SK-N-SH (cell line): ENCODE measurements at places on chromosomes 11 and 22. TPM values are rescaled to one million over a fixed set of nuclear protein-coding genes. Genes with fewer than 3 reads are reported as not detected.

- H3K4me1 ChIP-seq: no peaks in the 10 kb centered on the region
- H3K27me3 ChIP-seq: no peaks in the 10 kb centered on the region
- no peak overlapping the region for H3K4me3 ChIP-seq
Measured at GRCh38 chr11:70734911-70735310, 336.6 kb downstream of the CTTN start.

Gene RASGRP2
- polyA plus RNA-seq: 1.6 and 2.2 TPM in 2 replicates

- no peak for DNase-seq
- peaks cover 3% of the 10 kb centered on the region for H3K36me3 ChIP-seq
- H3K27me3 ChIP-seq: no peaks in the 10 kb centered on the region
- H3K4me1 ChIP-seq: no peaks in the 10 kb centered on the region; the same call in 1 of the 2 replicates
Measured at GRCh38 chr22:28604966-28605761, 74.5 kb downstream of the TTC28 start.

DNA sequence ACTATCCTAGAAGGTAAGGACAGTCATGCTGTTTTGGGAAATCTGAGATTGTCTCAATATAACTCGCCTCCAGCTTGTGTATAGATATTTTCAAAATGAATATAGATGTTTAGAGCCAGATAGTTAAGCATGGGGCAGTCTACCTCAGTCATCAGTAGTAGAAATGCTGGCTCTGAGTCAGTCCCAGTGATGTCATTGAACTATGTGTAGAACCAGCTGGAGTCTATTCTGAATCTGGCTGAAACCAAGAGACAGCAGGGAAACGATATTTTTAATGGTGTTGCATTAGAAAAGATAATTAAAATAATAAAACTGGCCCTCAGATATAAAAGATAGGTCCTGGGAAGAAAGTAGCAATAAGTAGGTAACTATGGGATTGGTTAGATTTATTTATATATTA is 25.9 kb downstream of the PIWIL4 start:
- DNase-seq: no peak
- H3K27me3 ChIP-seq: no peaks in the 10 kb centered on the region
- H3K4me3 ChIP-seq: no peak overlapping the region

Gene MRGPRX4
- not detected in 2 replicates for polyA plus RNA-seq

Gene DYNC2H1
- polyA plus RNA-seq: 15.3 and 16.5 TPM in 2 replicates

GRCh38 chr11:103637295-103637694 is 399.1 kb upstream of the DDI1 start:
- H3K4me3 ChIP-seq: no peak overlapping the region
- H3K36me3 ChIP-seq: no peaks in the 10 kb centered on the region
- H3K27ac ChIP-seq: peak overlapping the region; percentile 51
- peaks cover 19% of the 10 kb centered on the region; the same call in 1 of the 2 replicates for H3K4me1 ChIP-seq
- DNase-seq: no peak

DNA sequence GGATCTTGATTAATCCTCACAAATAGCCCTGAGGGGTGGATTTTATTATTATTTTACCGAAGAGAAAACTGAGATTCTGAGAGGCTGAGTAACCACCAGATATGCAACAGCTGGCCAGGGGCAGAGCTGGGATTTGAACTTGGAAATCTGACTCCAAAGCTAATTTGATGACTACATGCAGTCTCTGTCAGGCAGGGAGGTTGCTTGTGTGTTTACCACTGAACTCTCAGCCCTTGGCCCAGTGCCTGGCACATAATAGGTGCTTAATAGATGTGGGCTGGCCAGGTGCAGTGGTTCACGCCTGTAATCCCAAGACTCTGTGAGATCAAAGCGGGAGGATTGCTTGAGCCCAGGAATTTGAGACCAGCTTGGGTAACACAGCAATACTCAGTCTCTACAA is 121.7 kb upstream of the CRYBB3 start:
- H3K27ac ChIP-seq: no peak overlapping the region
- H3K4me1 ChIP-seq: peaks cover 14% of the 10 kb centered on the region; the same call in 1 of the 2 replicates
- no peaks in the 10 kb centered on the region for H3K36me3 ChIP-seq
- H3K4me3 ChIP-seq: no peak overlapping the region
- H3K27me3 ChIP-seq: no peaks in the 10 kb centered on the region
- DNase-seq: no peak

Gene ARHGAP1
- 21.3 and 27.1 TPM in 2 replicates for polyA plus RNA-seq

DNA sequence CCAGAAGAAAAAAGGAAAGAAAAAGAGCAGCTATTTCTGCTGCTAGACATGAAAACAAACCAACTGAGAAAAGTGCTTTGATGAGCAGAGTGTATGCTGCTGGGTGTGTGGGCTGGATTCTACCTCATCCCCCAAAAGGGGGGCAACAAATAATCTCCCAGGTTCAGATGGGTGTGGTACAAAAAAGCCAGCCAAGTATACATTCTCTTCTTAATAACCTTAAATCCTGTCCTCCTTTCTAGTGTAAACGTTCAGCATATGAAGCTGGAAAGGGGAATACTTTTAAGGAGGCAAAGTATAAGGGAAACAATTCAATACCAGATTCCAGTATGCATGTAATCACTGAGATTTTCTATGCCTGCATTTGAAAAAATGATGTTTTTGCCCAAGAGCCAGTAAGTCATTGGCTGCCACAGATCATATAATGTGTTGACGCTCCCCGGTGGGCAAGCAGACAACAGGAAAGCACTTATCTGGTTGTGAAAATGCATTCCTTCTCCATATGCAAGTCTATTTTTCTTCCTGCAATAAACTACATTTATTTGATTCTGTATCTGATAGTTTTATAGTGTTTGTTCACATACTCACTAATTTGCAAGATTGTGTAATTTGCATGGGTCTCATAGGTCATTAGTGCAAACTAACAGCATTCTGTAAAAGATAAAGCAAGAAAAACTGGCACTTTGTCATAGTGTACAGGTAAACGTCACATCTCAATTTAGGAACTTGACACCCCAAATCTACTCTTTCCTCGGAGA is 201.1 kb downstream of the CADM1 start:
- no peaks in the 10 kb centered on the region for H3K36me3 ChIP-seq
- H3K4me1 ChIP-seq: peaks cover 27% of the 10 kb centered on the region
- no peaks in the 10 kb centered on the region for H3K27me3 ChIP-seq
- peak overlapping the region; percentile 82 for H3K27ac ChIP-seq
- DNase-seq: no peak
